ENCODE measurements at places on chromosomes 6 and 20.
A peak's percentile ranks its signal among the peaks of the same experiment; 100 is the strongest.

- DNase-seq = no peak
Measured at GRCh38 chr6:19608546-19608945, 228.6 kb upstream of the ID4 start.

- no peak for DNase-seq
Measured at GRCh38 chr6:161242779-161243693, 30.8 kb downstream of the AGPAT4 start.

GRCh38 chr6:6414931-6415330 is 94.5 kb upstream of the F13A1 start:
- no peak for DNase-seq

DNA sequence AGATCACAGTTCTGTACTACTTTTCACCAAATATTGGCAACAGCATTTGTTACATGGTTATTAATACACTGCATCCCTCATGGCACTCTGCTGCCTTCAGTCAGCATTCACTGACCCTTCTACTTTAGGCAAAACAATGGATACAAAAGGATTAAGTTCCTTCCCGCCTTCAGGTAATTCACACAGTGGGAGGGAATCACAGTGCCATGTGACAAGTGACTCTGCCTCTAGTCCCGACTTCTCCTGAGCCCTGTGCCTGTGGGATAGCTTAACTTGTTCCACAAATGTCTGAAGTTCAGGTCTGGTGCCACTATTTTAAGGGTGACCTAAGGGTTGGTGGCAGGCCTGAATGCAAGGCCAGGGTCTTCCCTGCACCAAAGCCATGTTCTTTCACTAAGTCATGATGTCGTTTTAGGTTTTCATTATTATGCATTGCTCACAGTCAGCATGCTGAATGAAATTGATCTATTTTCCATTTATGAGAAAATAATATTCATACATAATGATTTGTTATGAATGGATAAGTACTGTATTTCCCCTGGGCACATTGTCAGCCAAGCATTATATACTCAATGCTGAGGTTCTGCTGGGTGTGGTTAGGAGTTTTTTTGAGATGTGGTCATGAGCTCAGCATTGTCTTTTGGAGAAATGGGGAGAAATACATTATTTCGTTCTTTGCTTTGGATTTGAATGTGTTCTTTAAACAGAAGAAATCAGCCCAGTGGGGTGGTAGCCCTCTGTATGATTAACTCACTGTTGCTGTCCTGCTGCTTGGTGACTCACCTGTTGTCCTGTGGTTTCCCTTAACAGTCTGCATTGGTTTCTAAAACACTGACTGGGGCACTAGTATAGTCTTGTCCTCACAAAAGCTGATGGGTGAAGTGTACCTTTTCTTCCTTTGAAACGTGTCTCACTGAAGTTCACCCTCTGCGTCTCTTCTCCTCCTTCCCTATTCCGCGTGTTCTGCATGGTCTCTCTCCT is 66.4 kb downstream of the AFDN start:
- DNase-seq = peak; percentile 40

DNA sequence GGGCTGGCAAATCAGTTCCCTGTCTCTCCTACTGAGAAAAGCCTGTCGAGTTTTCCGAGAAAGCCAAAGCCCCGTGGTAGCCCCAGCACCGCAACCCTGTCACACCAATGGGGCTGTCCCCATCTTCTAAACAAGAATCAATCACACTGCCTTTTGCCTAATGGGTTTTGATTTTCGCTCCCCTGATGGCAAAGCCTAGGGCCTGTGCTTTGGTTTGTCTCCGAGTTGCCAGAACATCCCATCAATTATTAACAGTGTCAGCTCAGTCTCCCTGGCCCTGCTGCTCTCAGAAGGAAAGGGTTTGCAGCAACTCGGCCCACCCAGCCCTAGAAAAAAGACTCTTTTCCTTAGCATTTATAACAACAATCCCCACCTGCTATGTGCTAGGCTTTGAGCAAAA is 4.2 kb downstream of the KCNB1 start:
- DNase-seq = no peak

DNA sequence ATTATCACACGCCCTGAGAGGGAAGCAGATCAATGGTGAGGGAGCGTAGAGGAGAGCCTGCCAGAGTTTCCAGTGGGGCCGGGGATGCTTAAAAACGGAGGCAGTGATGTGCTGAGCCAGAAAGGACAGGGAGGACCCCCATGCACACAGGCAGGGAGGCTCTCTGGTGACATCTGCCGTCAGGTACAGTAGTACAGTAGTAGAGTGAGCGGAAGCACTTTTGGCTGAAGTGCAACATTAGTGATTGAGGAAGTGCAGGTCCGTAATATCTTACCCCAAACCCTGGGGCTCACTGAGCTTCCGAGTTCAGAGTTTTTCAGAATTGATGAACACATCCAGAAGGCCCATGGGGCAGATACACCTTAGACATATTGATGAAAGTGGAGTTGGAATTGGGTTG is 42.1 kb downstream of the GFRA4 start:
- DNase-seq = no peak

GRCh38 chr20:64119301-64119680 is 11.9 kb upstream of the NPBWR2 start:
- DNase-seq = no peak

DNA sequence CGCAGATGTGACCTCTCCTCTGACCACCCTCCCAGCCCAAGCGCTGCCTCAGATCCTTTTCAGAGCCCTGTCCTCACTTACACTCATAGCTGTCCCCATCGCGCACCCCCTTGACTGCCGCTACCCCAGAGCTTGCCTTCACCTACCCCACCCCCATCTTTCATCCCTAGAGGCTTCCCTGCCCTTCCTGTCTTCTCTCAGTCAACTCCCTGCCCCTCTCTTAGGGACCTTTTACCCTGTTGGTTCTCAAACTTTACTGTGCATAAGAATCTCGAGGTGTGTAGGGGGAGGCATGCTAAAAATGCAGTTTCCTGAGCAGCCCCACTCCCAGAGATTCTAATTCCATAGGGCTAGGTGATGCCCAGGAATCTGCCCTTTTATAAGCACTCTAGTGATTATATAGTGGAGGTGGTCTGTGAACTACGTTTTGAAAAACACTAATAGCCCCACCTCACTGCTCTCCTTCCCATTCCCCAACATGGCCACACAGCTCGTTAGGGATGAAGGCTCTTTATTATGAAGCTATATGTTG is 725 bp downstream of the TM9SF4 start:
- DNase-seq = peak; percentile 57

DNA sequence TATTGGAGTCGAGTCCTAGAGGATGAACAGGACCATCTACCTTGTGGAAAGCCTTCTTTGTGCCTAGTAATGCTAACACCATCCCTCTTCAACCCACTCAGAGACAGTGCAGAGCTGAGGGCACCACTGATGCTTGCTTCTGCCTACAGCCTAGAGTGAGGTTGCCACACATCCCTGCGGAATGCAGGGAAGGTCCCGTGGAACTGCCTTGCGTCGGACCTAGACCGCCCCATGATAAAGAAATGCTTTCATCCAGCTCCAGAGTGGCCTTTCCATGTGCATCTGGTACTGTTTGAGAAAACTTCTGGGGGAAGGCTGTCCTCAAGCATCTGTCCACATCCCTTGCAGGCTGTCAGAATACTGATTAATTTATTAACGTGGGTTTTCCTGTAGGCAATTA is 168.4 kb downstream of the PHACTR1 start:
- no peak for DNase-seq

DNA sequence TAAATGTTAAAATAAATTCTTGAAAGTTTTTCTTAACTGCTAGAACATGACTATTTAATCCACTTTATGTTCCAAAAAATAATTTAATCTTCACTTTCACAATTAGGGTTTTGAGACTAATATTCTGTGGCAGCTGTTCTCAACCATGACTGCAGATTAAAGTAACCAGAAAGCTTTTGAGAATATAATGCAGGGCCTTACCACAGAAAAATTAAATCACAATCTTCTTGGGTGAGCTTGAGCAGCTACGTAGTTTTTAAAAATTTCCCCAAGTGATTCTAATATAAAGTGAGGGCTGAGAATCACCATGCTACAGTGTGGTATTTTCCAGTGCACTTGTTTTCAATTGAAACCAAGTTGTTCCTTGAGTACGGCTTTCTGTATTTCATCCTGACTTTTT is 196.6 kb upstream of the PTCHD4 start:
- DNase-seq = no peak

DNA sequence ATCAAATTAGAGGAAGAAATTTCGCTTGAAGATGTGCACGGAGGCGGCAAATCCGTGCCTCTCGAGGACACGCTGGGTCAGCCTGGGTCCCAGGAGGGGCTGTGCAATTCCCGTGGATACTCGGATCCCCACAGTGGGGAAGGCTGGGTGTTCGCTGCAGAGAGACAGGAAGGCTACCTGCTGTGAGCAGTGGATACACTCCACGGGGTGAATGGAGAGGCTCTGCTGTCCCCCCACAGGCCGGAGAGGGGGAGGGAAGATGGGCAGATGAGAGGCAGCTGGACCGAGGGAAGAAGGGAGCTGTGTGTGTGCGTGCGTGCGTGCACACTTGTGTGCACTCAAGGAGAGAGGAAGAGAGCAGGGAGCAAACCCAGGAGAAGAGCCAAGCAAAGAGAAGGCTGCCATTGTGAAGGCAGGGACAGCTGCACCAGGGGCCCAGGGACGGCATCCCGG is 57.3 kb downstream of the SULF2 start:
- DNase-seq = no peak

DNA sequence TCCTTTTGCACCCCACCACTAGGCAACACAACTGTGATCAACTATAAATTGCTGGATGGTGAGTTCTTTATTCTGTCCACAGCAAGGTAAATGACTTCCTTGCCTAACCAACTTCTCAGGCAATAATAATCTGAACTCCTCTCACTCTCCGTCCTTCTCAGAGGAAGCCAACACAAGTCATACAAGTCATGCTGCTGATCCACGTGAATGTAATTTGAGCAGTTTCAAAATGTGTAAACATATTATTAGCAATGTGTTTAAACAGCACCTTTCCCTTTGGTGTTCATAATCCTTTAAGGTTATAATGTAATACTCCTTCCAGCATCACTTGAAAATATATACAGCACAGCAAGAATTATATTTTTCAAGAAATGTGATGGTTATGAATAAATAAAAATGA is 127.9 kb downstream of the QRSL1 start:
- DNase-seq = no peak

DNA sequence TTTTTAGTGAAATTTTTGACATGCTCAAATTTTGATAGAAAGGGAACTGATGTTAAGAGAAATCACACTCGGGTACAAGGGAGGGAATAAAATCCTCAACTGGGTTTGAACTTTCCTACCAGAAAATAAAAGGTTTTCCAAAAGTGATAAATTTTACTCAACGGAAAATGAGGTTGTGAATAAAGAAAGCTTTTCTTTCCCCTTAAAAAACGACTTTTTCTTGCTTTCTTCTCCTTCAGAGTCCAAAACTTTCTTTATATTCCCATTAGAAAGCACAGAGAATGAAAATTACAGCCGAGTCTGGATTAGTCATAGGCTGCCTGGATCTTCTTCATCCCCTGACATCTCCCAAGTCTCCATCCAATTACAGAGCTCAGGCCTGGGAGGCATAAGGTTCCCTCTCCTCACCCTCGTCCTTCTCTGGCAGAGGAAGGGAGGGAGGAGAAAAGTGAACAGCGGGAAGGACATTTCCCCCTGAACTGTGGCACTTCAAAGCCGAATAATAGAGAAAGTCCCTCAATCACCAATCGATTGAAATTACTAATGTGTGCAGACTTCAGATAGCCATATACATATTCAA is 28.1 kb upstream of the QKI start:
- no peak for DNase-seq

All from RKO (cell line).